Placental pericyte (primary cell): ENCODE measurements at places on chromosomes 16 and 17. TPM values are rescaled to one million over a fixed set of nuclear protein-coding genes. Genes with fewer than 3 reads are reported as not detected.

KRTAP9-8 gene
- not detected in 2 replicates for total RNA-seq

TAX1BP3 gene
- total RNA-seq: 192 and 236 TPM in 2 replicates

MFSD11 gene
- total RNA-seq: 28.9 and 56.1 TPM in 2 replicates

HP gene
- not detected in 2 replicates for total RNA-seq

CTRL gene
- total RNA-seq: 0.29 and 2.0 TPM in 2 replicates

CHRNE gene
- total RNA-seq: 0.14 and 0.44 TPM in 2 replicates

OR2C1 gene
- 0.22 TPM in 1 of 2 replicates, not detected in the other for total RNA-seq

TAT gene
- total RNA-seq: not detected in 2 replicates

ANKRD40CL gene
- total RNA-seq: not detected in 2 replicates

RHBDL3 gene
- under 0.01 TPM in 1 of 2 replicates, not detected in the other for total RNA-seq

PHOSPHO1 gene
- 0.66 and 1.3 TPM in 2 replicates for total RNA-seq

ZNF830 gene
- total RNA-seq: 12.6 and 13.1 TPM in 2 replicates

EFTUD2 gene
- total RNA-seq: 135 and 147 TPM in 2 replicates

ERI2 gene
- 10.9 and 33.1 TPM in 2 replicates for total RNA-seq

KRT9 gene
- total RNA-seq: not detected in 2 replicates

ABCC6 gene
- 0.29 and 0.44 TPM in 2 replicates for total RNA-seq

EME1 gene
- 0.66 and 12.0 TPM in 2 replicates for total RNA-seq

USP6 gene
- total RNA-seq: under 0.01 TPM in 2 replicates

NATD1 gene
- 1.9 and 9.6 TPM in 2 replicates for total RNA-seq

DHODH gene
- 3.3 and 4.7 TPM in 2 replicates for total RNA-seq

VTN gene
- total RNA-seq: 0.43 and 149 TPM in 2 replicates

VAT1L gene
- 41.6 and 42.5 TPM in 2 replicates for total RNA-seq

RAB40C gene
- 15.3 and 16.5 TPM in 2 replicates for total RNA-seq

ZACN gene
- not detected in 2 replicates for total RNA-seq

KRTAP17-1 gene
- not detected in 2 replicates for total RNA-seq

CDH13 gene
- total RNA-seq: 126 and 133 TPM in 2 replicates

LRRC37A gene
- 4.0 and 4.2 TPM in 2 replicates for total RNA-seq

MYH3 gene
- 0.22 and 0.86 TPM in 2 replicates for total RNA-seq
